ENCODE measurements at places on chromosomes 5 and 9. TPM values are rescaled to one million over a fixed set of nuclear protein-coding genes. Genes with fewer than 3 reads are reported as not detected.

- peak; percentile 65 for DNase-seq
Observed at GRCh38 chr9:107734256-107735013, 244.9 kb upstream of the KLF4 start.

The SLC36A2 gene
- 0.22 TPM for total RNA-seq

DNA sequence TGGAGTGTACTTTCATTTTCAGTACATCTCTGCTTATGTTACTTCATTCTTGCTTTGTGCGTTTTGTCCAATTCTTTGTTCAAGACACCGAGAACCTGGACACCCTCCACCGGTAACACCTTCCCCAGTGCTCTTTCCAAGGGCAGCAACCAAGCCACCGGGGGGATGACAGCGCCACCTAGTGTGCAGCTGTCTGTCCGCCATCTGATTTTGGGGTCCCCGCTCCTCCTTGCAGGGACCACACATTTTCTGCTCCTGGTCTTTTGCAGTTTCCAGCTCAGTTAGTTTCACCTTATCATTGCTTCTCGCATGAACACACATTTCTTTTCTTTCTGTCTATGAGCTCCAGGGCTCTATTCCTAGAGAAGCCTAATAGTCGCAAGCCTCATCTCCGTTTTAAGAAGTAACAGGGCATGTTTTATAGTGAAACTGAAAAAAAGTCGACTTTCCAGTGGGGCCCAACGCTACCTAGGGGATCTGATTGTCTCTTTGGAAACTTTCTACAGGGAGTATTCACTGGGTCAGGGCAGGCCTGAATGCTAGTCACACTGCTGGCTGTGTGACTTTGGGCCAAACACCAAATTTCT, 152.1 kb downstream of the FSTL4 start:
- DNase-seq = peak; percentile 39

The IFNA6 gene
- not detected for total RNA-seq

The CAMK2A gene
- total RNA-seq = 16.6 TPM

DNA sequence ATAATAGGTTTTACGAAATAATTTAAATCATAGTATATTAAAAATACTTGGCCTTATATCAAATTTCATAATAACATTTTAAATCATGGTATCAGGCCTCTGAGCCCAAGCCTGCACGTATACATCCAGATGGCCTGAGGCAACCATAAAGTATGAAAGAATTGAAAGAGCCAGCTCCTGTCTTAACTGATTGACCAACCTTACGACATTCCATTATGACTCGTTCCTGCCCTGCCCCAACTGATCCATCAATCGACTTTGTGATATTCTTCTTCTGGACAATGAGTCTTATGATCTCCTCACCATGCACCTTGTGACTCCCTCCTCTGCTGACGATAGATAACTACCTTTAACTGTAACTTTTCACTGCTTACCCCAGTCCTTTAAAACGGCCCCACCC, 545.0 kb downstream of the MTRR start:
- DNase-seq = no peak

DNA sequence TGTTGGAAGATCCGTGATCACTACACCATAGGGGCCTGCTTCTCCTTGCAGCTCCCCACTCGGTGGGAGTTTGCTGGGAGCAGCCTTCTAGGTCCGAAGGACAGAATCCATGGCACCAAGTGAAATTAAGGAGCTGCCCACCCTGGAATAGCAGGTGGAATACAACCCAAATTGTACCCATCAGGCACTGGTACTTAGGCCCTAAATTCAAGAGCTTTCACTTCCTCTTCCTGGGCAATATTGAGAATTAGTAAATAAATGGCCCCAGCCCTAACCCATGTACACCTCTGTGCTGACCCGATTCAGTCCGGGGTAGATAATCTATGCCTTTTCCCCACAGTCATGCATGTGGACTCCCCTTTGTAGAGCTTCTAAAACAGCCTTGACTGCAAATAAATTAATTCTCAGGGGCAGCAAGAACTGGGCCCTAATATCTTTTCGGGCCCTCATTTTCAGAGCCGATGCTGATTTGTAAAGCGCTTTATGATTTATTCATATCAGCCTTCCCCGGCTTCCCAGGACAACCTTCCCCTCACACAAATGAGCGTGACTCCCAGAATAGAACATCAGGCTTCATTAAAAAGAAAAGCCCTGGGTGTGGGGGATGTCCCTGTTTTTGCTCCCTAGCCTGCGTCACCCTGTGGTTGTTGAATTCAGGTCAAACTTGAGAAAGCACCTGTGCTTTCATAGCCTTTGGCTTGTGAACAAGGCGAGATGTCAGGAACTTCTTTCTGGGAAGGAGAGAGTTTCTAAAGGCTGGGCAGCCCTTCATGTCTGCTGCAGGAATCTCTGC, 126.1 kb upstream of the TBC1D2 start:
- no peak for DNase-seq

- no peak for DNase-seq
Observed at GRCh38 chr5:58810086-58810485, 227.2 kb downstream of the RAB3C start.

GRCh38 chr9:128077847-128078503, 9.9 kb downstream of the SLC25A25 start:
- no peak for DNase-seq

- DNase-seq = no peak
Observed at GRCh38 chr5:1831677-1832313, 30.6 kb downstream of the NDUFS6 start.

GRCh38 chr5:132877938-132878337, 4.5 kb downstream of the LEAP2 start:
- DNase-seq = peak; percentile 53

- no peak for DNase-seq
Observed at GRCh38 chr5:139374909-139375308, 8.2 kb downstream of the SLC23A1 start.

The FIBCD1 gene
- total RNA-seq = 0.40 TPM

- DNase-seq = no peak
Observed at GRCh38 chr5:10964806-10965205, 203.8 kb upstream of the DAP start.

GRCh38 chr5:123093601-123094236, 4.7 kb downstream of the PRDM6 start:
- DNase-seq = no peak

The SMC5 gene
- 10.5 TPM for total RNA-seq

- no peak for DNase-seq
Observed at GRCh38 chr9:91163444-91163772, 198.3 kb downstream of the AUH start.

- no peak for DNase-seq
Observed at GRCh38 chr5:24094081-24094679, 550.6 kb downstream of the CDH10 start.

DNA sequence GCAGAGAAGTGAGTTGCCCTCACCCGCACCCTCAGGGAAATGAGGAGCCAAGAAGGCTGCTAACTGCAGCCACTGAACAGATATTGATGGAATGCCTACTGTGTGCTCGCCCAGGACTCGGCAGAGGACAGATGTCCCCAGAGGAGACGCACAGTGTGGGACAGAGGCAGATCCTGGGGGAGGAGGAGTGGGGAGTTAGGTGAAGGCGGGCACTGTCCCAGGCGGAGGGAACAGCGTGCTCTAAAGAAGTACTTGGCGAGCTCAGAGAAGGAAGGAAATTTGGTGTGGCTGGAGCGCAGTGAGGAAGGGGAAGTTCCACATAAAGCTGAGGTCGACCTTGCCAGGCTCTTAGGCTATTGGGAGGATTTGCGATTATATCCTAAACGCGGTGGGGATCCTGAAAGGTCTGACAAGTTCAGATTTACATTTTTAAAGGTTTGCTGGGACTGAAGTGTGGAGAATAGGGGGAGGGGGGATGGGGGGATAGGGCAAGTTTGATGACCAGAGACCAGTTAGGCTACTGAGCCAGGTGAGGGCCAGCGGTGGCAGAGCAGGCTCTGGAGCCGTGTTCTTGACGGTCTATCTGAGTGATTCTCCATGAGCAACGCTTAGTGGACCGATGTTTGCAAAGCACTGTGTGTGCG, 23.6 kb upstream of the CERCAM start:
- DNase-seq = peak; percentile 58

GRCh38 chr9:87197349-87198130, 250.2 kb upstream of the GAS1 start:
- DNase-seq = no peak

The MEIKIN gene
- not detected for total RNA-seq

DNA sequence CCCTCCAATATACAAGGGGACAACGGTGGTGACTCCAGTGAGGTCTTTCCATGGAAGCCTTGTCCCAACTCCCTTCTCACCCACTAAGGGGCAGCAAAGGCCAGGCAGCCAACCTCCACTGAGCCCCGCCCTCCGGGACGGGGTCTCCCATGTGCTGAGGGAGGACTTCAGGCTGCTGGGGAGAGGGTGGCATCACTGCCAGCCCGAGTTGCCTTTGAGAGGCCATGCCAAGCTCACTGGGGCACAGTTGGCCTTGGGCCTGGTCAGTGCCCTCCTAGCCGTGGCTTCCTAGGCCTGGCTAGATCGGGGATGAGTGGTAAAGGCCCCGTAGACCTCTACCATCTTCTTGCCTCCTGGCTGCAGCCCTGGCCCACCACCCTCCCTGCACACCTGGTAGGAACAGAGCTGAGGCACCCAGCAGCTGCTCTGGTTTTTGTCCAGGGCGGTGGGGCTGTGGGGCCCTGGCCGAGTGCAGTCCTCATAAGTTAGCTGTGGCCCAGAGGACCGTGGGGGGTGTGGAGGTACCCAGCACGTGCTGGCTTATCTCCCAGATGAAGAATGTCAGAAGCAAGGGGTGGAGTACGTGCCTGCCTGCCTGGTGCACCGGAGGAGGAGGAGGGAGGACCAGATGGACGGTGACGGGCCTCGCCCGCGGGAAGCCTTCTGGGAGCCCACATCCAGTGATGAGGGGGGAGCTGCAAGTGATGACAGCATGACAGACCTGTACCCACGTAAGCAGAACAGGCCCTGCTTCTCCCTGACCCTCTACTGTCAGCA, 3.2 kb downstream of the SURF2 start:
- DNase-seq = no peak

DNA sequence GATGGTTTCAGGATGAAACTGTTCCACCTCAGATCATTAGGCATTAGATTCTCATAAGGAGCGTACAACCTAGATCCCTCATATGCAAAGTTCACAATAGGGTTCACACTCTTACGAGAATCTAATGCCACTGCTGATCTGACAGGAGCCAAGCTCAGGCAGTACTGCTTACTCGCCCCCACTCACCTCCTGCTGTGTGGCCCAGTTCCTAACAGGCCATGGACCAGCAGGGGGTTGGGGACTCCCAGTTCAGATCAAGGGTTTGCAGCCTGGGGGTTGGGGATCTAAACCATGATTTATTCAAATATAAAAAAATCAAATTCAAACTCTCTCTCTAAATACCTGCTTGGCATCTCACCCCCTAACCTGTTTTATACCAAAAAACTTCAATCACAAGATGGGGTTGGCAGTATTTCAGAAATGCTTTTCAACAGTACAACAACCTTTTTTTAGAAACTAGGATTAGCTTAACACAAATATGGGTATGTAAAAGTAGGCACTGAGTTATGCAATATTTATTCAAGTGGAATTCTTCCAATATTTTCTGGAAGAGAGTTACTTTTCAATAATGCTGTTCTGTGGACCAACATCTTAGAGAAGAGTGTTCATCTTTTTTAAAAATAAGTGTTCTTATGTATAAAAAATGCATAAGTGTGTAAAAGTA, 30.1 kb upstream of the SLC12A2 start:
- DNase-seq = no peak

GRCh38 chr5:148950892-148951291, 112.0 kb downstream of the SH3TC2 start:
- DNase-seq = no peak

- no peak for DNase-seq
Observed at GRCh38 chr9:111271481-111272080, 58.4 kb downstream of the OR2K2 start.

The SVEP1 gene
- total RNA-seq = 5.7 TPM
